ENCODE measurements at places on chromosomes 11 and 22.

- no peak for DNase-seq
Observed at GRCh38 chr11:23759489-23759888, 737.4 kb upstream of the LUZP2 start.

- DNase-seq: peak; percentile 42
Observed at GRCh38 chr11:36565031-36565610, 2.7 kb upstream of the RAG1 start.

DNA sequence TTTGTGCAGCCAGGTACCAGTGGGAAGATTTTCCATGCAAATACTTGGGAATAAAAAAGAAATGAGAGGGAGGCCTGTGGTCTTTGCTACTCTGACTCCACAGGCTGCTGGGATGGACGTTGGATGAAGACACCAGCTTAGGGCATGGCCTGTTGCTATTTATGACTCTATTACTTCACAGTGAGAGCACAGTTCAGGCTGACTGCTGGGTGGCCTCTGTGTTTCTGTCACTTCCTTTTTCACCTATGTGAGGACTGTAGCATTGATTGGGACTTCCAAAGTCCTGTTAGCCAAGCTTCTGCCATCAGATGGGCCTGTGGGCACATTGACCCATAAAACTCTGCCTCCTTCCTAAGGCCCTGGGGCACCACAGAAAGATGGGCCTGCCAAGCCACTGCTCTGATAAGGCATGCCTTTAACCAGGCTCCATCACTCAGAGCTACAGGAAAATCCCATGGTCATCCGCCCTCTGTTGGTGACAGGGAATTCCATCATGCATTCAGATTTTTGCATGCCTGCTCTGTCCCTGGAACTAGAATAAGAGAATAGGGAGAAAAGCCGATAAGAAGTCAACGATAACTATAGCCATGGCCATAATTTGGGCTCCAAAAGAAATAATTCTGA lies 64.6 kb downstream of the KCNJ1 start:
- DNase-seq: no peak

- DNase-seq: no peak
Observed at GRCh38 chr22:40002935-40003715, 8.4 kb downstream of the FAM83F start.

DNA sequence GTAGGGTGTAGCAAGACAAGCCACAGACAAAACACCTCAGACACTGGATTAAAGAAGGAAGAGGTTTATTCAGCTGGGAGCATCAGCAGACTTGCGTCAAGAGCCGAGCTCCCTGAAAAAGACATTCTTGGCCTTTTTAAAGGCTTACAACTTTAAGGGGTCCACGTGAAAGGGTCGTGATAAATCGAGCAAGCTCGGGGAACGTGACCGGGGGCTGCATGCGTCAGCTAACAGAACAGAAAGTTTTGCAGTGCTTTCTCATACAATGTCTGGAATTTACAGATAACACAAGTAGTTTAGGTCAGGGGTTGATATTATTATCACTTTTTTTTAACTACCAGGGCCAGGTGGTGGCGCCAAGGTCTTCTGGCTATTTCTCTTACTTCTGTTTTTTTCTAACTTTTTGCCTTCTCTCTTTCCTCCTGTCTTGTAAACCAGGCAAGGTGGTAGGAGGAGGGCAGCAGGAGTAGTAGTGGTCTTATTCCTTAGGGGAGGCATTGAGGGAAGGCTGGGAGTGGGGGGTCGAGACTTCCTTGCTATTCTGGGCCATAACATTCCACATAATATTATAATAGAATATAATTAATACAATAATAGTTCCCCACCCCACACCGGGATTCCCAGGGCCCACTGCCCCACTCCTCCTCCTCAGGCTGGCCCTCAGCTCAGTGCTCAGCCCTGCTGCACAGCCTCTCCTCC lies 587 bp upstream of the ALDH3B1 start:
- no peak for DNase-seq

DNA sequence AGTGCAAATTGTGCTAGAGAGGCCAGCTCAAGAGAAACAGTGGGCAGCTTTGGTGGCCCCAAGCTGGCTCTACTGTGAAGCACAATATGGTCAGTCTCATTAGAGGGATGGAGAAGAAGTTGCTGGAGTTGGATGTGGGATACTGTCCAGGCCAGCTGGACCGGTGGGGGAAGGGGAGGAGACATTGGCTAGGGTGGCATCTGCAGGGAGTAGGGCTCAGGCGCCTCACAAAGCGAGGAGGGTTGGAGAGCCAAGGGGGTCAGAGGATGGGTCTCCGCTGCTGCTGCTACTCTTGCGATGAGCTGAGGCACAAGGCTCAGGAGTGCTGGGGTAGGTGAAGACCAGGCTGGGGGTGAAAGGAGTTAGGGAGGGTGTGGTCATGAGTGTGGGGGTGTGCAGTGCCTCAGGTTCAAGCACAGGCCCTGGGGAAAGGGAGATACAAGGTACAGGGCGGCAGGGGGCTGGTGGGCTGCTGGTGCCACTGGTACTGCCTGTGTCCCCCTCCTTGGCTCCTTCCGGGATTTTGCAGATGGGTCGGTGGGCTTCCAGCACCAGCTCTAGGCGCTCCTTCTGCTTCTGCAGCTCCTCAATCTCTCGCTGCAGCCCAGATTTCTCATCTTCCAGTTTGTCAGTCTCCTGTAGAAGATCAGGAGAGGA lies 2.3 kb downstream of the CCDC85B start:
- no peak for DNase-seq

GRCh38 chr11:7251836-7252682 lies at the start of gene SYT9:
SYT9 (plus strand) TSS chr11:7251904; CDS start chr11:7252187, 283 bp downstream.
- DNase-seq: peak; percentile 11

DNA sequence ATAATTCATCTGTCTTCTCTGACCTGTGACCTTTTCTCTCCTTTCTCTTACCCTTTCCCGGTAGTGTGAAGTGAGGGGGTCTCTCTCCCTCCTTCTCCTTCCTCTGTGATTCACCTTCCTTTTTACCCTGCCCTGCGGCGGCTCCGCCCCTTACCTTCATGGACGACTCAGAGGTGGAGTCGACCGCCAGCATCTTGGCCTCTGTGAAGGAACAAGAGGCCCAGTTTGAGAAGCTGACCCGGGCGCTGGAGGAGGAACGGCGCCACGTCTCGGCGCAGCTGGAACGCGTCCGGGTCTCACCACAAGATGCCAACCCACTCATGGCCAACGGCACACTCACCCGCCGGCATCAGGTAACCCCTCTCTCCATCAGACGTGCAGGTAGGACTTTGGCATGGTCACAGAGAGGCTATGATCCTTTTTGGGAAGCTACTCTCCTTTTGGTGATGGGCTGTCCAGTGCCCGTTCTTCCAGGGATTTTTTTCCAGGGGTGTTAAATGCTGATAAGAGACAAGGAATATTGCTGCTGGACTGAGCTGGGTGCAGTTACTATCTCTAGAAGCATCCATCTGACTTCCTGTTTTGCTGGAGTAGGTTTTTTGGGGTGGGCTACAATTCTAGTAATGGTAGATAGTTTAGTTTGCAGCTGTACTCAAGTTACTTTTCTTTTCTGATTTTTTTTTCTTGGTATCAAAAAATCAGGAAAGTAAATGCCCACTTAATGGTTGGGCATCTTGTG lies 29.9 kb downstream of the CTNND1 start:
- no peak for DNase-seq

DNA sequence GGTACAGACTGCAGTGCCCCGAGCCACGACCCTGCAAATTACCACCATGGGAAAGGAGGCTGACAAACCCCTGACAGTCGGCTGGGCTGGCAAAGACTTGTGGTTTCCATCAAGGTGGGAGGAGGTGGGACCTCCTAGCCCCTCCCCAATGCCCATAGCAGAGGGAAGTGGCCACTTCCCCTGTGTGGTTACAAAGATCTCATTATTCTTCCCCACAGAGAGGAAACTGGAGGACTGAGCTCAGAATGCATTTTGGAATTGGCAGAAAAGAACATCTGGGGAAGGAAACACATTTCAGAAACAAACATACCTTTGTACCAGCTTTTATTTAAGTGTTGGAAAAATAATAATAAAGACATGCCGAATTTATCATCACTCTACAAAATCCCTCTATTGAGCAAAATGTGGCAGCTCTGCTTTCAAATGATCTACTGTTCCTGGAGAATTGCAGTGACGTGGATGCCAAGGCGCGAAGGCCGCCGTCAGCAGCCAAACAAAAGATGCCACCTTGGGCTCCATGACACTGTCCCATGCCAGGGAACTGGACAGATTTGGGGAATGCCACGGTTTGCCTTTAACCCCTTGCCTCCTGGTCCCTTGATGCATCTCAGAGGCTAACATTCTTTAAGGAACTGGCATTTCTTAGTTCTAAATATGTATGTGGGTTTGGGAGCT lies 169.6 kb downstream of the CRYBB2 start:
- DNase-seq: no peak

- no peak for DNase-seq
Observed at GRCh38 chr11:112996994-112997393, 35.8 kb downstream of the NCAM1 start.

GRCh38 chr11:38191101-38191500 lies 1593.1 kb upstream of the RAG2 start:
- DNase-seq: no peak

GRCh38 chr11:99370549-99371216 lies 349.9 kb downstream of the CNTN5 start:
- DNase-seq: no peak

GRCh38 chr11:2673871-2674471 lies 25.8 kb downstream of the KCNQ1OT1 start:
- no peak for DNase-seq

DNA sequence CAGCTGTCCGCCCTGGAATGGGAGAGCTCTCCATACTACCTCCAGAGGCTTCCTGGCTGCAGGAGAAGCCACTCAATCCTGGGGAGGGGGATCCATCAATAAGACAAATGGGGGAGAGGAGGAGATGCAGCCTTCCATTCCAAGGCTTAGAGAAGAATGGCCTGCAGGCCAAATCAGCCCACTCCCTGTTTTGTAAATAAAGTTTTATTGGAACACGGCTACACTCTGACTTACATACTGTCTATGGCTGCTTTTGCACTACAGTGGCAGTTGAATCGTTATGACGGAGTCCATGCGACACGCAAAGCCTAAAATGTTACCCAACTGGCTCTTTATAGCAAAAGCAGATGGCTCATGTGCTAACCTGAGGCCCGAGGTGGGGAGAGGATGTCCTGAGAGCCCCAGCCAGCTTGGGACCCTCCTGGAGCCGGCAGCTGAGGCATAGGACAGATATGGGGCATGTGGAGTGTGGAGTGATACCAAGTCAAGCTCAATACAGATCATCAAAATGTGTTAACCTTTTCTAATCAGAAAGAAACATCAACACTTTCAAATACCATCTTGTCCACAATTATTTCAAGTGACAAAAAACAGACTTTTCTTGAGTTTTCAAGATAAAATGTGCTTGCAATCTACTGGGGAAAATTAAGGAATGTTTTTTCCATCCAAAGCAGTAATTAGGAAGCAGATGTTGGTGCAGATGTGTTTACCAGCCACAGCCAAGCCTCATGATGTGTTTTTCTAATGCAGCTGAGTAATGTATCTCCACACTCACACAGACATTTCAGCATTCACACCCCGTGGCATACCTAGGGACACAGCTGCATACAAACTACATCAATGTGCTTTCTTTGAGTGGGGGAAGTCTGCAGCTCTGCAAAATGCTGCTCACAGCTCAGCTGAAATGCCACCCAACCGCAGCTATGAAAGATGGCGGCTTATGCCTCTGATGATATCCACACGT lies 181.6 kb downstream of the SHANK2 start:
- no peak for DNase-seq

DNA sequence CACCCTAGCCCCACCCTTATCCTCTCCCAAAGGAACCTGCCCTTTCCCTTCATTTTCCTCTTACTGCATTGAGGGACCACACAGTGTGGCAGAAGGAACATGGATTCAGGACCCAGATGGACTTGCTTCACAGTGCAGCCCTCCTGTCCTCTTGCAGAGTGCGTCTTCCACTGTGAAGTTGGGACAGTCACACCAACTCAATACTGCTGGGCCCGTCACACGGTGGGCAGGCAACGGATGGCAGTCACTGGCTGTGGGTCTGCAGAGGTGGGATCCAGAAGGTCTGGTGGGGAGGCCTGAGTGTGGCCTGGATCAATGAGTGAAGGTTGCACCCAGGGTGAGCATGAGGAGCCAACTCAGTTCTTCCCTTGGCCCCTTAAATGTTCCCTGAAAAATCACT lies 129.9 kb upstream of the B3GAT1 start:
- DNase-seq: no peak

- no peak for DNase-seq
Observed at GRCh38 chr11:131486100-131486499, 115.7 kb downstream of the NTM start.

GRCh38 chr11:35274909-35275785 lies 136.2 kb downstream of the CD44 start:
- DNase-seq: no peak

- peak; percentile 31 for DNase-seq
Observed at GRCh38 chr11:12862696-12863469, 146.2 kb upstream of the RASSF10 start.

DNA sequence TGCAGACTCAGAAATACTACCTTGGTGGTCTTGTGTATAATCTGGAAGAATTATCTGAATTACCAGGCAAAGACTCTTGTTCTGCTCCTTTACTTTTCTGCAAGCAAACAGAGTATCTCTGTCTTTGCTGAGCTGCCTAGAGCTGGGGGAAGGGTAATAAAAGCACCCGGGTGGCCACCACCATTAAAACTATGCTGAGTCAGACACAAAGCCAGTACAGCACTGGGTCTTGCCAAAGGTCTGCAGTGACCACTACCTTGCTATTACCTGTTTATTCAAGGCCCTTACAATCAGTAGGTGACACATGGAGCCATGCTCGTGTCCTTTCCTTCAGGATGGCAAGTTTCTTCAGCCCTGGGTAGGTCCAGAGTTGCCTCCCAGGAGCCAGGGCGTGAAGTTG lies 420.6 kb upstream of the CNTN5 start:
- DNase-seq: no peak

DNA sequence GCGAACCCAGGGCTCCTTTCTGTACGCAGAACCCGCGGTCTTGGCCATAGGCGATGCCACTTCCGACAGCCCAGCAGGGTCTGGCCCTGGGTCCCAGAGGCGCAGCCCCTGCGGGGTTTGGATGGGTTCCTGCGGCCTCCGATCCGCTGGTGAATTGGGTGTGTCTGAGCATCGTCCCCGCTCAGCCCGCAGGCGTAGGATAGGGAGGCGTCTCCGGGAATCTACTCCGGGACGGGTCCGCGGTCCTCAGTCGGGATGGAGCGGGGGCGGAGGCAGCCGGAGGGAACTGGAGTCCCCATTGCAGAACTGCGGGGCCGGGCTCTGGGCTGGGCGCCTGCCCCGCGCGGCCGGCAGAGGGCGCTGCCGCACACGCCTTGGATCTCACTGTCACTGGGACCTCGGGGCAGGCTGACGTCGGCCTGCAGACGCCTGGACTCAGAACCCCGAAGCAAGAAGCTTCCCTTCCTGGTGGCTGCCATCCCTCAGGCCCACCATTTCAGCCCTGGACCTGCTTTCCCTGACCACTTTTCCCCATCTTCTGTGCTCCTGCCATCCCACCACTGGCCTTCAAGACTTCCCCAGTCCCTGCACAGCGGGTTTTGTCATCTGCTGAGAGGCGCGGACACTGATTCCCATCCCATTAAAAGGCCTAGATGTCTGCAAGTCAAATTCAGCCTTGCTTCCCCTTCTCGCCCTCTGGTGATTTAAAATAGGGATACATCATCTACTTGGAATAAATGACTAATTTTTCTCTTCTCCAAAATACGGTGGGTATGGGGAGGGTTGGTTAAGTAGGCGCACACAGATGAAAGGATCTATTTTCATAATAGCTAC lies 38.3 kb upstream of the CREB3L1 start:
- peak; percentile 92 for DNase-seq

- DNase-seq: no peak
Observed at GRCh38 chr22:23204541-23205157, 24.3 kb downstream of the BCR start.
